Activated CD8-positive, alpha-beta memory T cell treated with anti-CD3 and anti-CD28 coated beads for 24 hours (primary cell): ENCODE measurements at places on chromosomes 3 and 15.

DNA sequence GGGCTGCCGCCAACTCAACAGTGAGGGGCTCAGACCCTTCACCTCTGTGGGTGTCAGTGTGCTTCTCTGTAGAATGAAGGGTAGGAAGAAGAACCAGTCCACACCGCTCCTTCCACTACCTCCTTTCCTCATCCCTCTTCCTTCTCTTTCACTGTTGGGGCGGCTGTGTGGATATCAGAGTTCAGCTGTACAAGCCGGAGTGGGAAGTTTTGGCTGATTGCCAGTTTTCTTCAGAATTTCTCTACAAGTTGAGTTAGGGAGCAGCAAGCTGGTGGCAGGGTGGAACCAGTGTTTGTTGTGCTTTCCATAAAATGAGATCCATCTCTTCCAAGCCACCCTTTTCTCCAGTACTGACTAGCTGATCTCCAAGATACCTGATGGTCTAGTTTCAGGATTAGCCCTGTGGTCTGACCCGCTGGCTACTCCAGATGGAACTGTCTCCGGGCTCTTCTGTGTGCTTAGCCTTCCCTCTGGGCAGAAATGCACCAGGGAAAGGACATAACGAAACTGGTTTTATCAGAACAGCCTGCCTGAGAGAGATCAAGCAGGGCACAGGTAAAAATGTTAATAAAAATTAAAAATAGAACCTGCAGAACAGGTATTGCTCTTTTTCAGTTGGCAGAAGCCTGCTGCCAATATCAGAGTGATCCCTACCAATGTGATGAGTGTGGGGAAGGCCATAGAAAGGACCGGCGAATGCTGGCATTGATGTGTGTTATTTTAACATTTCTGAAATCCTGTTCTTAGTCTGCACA is 169.9 kb upstream of the TSC22D2 start:
- DNase-seq, result no peak

GRCh38 chr15:69161079-69161877 is 843 bp downstream of the GLCE start:
- peak; percentile 73 for DNase-seq

DNA sequence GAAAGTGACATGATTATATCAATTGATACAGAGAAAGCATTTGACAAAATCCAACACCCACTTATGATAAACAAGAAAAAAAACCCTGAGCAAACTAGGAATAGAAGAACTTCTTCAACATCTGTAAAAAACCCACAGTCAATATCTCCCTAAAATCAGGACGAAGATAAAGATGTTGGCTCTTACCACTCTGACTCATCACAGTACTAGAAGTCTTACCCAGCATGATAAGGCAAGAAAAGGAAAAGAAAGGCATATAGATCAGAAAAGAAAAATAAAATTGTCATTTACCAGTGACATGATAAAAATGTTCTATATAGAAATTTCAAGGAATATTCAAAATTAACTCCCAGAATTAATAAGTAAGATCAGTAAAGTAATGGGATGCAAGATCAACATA is 7.2 kb upstream of the FBXW12 start:
- no peak for DNase-seq

DNA sequence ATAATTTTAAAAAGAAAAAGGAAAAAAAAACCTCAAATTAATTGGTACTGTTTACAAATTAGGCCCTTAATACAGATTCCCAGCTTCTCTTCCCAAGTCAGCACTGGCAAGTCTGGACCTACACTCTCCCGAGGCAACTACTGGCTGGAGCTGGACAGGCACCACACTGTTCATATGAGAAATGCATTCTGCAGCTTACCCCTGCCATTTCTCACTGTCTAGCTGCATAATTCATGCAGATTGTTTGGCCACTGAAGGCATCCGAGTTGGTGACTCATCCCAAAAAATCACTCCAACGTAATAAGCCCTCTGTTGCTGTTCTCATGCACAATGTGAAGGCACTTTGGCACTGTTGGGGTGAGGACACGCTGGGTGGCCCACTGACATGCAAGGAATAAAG is 45.3 kb downstream of the ROPN1B start:
- no peak for DNase-seq

DNA sequence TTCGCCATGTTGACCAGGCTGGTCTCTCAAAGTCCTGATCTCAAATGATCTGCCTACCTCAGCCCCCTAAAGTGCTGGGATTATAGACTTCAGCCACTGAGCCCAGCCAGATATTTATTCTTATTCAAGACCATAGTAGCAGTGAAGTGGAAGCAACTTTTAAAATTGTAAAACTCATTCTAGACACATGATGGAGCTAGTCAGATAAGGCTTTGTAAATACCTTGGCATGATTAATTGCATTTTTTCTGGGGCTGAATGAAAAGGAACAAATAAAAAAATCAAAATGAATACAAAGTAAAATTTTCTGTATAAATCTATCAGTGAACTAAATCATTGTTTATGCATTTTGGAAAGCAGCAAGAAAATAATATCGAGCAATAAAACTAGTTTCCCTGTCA is 4.1 kb upstream of the MYO1E start:
- no peak for DNase-seq

- DNase-seq, result no peak
Measured at GRCh38 chr3:94525043-94525442, 462.2 kb downstream of the NSUN3 start.

DNA sequence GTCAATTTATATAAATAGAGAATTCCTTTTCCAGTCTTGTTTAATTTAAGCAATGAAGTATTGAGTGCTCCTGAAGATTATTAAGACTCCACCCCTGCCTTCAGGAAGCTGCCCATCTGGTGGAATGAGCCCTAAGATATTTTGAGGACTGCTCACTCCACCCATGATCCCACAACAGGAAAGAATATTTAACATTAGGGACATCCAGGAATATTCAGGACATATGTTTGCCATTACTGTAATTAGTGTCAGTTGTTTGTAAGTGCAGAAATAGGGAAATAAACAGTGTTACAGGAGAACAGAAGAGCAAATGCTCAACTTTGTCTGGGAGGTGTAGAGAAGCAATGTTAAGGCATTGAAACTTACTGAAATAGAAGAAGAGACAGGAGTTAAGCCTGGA is 375.0 kb downstream of the ROBO2 start:
- DNase-seq, result no peak

DNA sequence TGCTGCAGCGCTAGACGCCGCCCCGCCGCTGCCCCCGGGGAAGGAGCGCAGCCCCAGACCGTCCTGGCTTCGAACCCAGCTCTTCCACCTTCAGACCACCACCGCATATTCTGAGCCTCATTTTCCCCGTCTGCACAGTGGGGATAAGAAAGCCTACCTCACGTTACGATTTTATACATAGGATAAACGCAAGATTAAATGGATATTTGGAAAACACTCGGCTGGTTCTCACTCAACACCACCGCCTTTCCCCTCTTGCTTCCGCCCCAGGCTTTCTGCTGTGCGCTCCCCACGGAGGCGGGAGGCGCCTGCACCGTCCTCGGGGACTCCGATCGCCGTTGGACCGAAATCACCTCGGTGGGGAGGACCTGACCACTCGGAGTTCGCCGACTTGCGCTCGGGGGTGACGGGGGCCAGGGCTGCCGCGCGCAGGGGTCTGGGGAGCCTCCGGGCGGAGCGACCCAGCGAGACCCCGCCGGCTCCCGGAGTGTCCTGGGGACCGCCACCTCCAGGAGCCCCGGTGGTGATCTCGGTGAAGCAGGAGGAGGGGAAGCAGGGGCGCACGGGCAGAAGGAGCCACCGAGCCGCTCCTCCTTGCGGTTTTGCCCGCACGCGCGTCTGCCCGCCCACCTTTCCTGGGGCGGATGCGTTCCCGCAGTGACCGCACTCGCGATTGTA is 4.0 kb downstream of the FBXL22 start:
- peak; percentile 84 for DNase-seq

GRCh38 chr15:57445872-57446271 is 69.6 kb downstream of the CGNL1 start:
- no peak for DNase-seq

- DNase-seq, result peak; percentile 71
Measured at GRCh38 chr15:40323953-40324937, 753 bp downstream of the INAFM2 start.

- DNase-seq, result no peak
Measured at GRCh38 chr3:152328841-152329240, 60.1 kb downstream of the MBNL1 start.

- no peak for DNase-seq
Measured at GRCh38 chr3:74067296-74067695, 442.6 kb upstream of the PDZRN3 start.

DNA sequence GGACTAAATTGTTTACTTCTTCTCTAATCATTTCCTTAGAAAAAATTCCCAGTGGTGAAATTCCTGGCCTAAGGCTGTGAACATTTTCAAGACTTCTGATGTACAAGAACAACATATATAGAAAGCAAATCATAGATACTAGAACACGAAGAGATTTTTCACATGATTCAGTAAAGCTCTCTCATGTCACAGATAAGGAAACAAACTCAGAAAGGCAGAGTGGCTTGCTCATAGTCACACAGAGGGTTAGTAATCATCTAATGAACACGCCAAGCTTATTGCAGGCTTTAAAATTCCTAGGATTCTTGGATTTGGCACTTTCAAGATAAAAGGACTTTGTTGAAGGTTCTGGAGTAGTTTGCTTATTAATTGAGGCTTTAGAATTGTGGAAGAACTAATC is 26.2 kb downstream of the CRTAP start:
- DNase-seq, result no peak

DNA sequence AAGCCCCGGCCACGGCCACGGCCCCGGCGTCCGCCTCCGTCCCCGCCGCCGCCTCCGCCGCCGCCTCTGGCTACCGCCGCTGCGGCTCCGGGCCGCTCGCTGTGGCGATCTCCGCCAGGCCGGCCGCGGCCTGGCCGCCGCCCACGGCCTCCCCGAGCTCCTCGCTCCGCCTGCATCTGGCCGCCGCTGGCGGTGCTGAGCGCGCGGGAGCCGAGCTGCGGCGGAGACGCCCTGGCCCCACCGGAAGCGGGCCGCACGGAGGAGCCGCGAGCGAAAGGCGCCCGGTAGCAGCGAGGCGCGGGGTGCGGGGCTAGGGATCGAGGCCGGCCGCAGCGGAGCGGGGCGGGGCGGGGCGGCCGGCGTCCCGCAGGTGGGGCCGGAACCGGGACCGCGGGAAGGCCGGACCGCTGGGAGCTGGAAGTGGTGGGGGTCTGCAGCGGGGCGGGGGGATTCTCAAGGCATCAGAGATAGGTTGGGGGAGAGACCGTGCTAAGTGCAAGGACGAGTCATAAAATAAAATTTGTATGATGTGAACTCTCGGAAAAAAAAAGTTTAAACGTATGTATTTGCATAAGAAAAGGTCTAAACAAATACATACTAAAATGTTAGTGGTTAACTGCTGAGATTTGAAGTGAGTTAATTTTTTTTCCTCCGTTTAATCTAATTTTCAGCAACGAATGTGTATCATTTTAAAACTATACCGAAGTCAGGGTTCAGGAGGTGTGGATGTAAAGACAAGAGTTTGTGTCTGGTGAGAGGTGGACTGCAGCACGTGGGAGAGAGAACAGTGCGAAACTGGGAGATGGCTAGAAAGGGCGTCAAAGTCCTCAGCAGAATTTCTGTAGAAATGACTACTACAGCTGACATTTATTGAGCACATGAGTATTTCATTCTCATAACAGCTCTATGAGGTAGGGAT is at the start of gene AVEN:
Gene AVEN, minus strand, starts transcription at position 334 of the 919 bp plus-strand sequence. Its CDS starts 158 bp downstream, at position 176.
- DNase-seq, result peak; percentile 86

DNA sequence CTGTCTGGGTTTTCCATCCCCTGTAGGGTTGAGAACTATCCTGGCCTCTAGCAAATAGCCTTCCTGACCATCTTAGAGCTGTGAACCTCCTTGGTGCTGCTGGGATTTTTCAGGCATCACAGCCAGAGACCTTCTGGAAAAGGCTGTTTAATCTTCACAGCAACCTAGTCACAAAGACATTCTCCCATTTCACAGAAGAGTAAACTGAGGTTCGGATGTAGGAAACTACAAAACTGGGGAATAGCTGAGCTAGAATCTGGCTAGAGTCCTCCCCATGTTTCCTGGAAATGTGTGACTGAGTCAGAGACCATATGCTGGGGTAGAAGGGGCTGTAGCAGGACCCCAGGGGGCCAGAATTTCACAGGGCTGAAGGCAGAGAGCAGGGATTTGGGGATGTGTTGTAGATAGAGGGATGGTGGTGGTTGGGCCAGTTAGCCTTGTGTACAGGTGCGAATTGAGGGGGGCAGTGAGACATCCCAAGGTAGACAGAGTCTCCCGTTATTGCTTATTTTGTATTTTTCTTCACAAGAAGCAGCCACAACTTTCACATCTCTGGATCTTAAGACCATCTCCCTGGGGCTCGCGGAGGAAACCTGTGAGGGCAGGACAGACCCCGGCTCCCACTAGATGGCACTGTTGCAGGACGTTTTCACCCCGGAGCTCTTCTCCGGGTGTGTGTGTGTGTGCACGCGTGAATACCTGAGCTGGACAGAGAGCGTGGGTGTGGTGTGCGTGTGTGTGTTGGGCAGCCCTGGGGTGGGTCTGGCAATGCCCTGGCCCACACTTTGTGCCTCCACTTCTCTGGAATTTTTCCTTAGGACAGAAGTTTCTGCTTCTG is 66.9 kb upstream of the PRR23C start:
- peak; percentile 76 for DNase-seq

DNA sequence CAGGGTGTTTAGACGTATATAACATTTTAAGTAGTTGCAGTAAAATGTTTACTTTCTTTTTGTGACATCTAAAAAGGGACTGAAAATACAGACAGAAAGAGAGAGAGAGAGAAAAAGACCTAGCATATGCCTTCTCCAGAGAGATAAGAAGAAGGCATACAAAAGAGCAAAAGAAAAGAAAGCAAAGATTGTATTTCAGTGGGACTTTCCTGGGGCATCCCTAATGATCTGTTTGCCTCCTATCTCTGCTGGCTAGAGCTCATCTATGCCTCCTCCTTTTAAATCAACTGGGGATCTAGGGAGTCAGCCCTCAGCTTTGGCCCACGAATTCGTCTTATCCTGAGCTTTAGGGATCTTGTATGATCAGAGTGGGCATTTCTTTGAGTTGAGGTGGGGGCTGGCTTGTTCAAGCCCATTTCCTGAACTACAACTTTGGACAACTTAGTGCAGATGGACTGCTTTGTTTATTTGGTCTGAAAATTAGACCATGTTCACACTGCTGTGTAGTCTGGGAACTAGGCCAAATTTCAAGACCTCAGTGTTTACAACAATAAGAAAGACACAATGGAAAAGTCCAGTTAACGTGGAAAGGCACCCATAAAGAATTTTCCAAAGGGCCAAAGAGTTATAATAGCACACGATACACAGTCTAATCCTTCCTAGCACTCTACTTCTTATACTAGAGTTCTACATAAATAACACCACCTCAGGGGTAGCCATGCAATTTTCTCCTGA is 61.0 kb downstream of the ATP8B4 start:
- DNase-seq, result no peak
